HT1080 (cell line): ENCODE measurements at places on chromosomes 11 and 22. TPM values are rescaled to one million over a fixed set of nuclear protein-coding genes. Genes with fewer than 3 reads are reported as not detected.

Gene ELF5
- total RNA-seq: not detected in 2 replicates

Gene SAA4
- total RNA-seq: not detected in 2 replicates

Gene GNAZ
- total RNA-seq: 0.70 and 1.00 TPM in 2 replicates

Gene YAP1
- total RNA-seq: 86.4 and 139 TPM in 2 replicates

Gene F2
- not detected in 2 replicates for total RNA-seq

Gene MS4A7
- total RNA-seq: not detected in 2 replicates

Gene KCNA4
- total RNA-seq: not detected in 2 replicates

Gene PHF21B
- total RNA-seq: 1.8 and 3.9 TPM in 2 replicates

Gene OMP
- 0.58 TPM in 1 of 2 replicates, not detected in the other for total RNA-seq

Gene CYB5R2
- total RNA-seq: 1.9 and 5.7 TPM in 2 replicates

Gene NCF4
- not detected in 2 replicates for total RNA-seq

Gene DLG2
- total RNA-seq: 0.23 and 0.34 TPM in 2 replicates
